ENCODE measurements at places on chromosomes 7 and 10.

- DNase-seq: no peak
These were observed 75.9 kb upstream of the PTPRZ1 start for GRCh38 chr7:121796936-121797656.

DNA sequence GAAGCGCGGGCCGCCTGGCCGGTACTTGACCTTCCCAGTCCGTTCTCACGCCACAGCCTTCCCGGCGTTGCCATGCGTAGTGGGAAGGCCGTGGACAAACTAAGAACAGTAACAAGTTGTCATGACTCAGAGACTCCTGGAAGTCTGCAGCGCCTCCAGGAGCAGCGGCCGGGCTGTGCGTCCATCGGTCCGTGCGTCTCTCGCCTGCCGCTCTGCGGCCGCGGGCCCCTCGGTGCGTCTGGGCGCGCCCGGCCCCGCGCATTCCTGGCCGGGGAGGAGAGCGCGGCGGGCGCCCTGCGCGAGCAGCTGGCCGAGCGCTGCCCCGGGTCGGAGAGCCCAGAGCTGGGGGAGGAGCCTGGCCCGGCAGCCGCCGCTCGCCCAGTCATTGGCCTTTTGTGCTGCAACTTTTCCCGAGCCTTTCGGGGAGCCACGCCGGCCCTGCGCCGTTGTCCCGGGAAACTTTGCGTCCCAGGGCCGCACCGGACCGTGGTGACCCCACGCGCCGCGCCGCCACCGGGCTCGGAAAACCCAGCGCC is 123.7 kb downstream of the TACC2 start:
- no peak for DNase-seq

DNA sequence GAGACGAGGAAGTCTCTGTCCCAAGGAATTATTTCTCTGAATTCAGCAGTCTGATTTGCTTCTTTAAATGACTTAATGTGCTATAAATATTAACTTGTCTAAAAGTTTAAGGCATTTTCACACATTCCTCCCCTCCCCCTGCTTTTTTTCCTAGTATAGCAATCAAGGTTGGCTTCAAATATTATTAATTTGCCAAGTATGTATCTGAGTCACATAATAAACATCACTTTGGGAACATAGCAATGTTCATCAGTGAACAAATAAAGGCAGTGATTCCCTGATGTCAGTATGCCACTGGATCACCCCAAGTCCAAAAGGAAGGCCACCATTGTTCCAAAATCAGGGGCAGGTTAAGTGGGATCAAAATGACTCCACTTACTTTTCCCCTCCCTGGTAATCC is 40.5 kb downstream of the PDE6C start:
- no peak for DNase-seq

DNA sequence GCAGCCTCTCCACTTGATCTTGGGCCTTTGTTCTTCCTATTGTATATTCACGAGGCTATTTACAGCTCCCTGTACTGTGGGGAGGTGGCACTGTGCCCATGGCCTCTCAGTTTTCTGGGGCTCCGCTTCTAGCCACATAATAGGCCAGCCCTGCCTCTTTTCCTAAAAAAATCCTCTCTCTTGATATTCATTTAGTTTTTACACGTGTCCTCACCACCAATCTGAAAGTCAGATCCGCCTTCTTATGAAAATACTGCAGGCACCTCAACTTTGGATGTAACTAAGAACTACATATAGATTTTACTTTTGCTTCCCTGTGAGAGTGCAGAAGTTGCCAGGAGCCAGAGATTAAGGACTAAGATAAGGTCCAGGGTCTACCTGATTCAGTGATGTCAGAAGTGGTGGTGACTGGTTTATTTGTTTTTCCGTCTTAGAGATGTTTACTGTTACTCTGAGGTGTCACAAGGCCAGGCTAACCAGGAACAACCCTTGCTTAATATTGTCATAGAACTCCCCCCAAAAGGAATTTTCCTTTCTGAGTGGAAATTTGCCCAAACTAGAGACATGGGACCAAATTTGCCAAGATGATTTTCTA is 7.8 kb downstream of the BAMBI start:
- no peak for DNase-seq

GRCh38 chr10:122662231-122662630 is 37.4 kb downstream of the C10orf120 start:
- no peak for DNase-seq

DNA sequence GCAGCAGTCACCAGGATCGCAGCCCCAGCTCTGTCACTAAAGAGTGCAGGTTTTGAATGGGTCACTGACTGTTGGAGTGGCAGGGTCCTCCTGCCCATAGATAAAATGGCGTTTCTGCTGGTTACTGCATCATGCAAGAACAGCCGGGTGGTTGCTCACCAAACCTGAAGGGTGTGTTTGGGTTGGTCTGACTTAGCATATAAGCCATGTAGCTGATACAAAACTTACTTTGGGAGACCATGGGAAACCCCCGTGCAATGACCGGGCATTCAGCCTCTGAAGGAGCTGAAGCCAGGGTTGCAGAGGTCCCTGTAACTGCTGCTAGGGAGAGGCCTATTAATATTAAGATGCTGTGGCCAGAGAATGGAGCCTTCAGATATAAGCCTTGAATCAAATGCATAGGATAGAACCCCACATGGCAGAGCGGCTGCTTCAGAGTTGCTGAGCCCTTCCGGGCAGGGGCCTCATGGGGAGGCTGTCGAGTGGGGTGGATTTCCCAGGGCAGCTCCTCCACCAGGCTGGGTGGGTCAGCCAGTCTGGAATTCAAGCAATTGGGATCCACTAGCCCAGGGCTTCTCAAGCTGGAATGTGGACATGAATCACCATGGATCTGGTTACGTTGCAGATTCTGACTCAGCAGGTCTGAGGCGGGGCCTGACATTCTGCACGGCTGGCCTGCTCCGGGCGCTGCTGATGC is 70.9 kb upstream of the CTBP2 start:
- no peak for DNase-seq

DNA sequence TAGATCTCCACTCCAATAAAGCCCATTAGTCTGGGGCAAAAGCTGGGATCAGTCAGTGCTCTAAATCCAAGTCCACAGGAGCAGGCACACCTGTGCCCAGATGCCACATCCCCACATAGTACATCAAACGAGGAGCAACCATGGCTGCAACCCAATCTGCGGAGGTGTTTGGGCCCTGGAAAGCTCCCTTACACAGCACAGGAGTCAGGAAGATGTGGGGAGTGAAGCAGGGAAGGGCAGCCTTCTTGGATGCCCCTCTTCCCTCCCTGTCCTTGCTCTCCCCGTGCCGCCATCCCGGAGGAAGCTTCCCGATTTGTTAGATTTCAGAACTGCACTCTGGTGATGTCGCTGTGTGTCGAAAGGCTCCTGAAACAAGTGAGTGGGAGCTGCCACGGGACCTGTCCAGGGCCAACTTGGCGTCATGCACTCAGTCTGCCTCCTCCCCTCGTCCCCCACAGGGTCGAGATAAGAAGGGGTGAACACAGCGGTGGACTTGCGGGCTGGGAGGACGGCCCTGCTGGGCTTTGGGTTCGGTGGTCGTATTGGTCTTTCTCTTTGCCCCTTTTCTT is 230.6 kb upstream of the GRB10 start:
- DNase-seq: no peak

- DNase-seq: no peak
These were observed 6.7 kb upstream of the JAKMIP3 start for GRCh38 chr10:132058793-132059759.

GRCh38 chr7:139125657-139126056 is 16.1 kb upstream of the ZC3HAV1 start:
- DNase-seq: no peak

- DNase-seq: peak; percentile 19
These were observed 1.5 kb downstream of the IRF5 start for GRCh38 chr7:128939075-128939860.

DNA sequence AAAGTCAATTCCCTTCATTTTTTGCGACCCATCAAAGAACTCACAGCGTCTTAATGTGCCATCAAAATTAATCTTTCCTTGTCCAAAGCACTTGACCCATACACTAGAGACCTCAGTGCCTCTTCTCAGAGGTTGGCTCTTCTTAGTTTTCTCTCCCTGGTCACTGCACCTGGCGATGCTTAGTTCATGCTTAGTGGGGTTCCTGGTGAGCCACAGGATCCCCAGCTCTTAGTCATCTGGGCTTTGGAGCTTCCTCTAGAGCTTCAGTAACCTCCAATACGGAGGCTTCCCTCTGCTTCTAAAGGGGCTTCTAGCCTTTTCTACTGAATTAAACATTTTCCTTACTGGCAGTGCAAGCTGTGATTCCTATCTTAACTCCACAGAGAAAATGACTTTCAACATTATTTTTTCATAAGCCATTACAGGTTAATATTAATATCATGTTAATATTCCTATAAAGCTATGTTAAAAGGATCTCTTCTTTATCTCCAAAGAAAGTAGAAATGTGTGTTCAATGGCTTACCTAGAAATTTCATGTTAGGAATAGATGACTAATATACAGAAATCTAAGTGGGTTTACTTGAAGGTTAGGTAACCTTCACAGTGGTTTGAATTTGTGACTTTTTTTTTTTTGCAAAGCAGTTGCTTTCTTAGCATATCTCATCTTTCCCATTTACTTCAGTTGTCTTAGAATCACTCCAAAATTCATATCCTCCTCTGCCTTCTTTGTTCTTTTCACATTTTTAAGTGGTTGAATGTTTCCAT is 295.2 kb downstream of the CAMK1D start:
- no peak for DNase-seq

- no peak for DNase-seq
These were observed 42.2 kb upstream of the BHLHA15 start for GRCh38 chr7:98168904-98169621.

- DNase-seq: no peak
These were observed 92.7 kb upstream of the RET start for GRCh38 chr10:42984035-42984610.

DNA sequence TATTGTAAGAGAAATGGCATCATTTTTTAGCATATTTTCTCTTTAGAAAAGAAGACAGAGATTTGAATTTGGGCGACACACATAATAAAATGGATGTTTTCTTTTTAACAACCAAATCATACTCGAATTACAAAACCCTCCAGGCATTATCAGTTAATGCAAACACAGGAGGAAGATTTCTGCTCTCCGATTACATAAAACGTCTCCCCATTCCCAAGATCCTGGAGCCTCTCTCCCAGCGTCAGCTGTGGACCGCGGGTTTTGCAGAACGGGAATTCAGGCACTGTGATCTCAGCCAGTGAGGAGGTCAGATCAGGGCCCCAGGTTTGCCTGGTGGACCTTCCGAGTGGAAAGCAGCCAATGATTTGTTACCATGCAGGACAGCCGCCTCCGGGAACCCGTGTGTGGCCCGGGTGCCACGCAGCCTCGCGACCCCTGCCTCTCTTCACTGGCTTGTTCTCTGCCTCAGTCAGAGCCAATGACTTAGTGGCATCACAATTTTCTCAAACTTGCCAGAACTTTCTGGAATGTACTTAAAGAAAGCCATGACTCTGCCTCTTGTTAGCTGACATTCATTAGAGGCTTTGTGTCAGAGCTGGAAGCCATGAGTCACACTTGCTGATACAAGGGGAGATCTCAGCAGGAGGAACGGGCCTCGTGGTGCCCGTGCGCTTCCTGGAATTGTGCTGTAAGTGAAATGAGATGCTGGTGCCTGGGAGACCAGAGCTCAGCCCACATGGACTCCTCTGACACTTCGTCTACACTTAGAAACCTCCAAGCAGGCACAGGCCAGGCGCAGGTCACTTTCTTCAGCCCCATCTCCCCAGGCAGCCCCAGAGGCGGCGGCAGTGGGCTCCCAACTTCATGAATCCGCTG is 246.1 kb downstream of the KLF6 start:
- no peak for DNase-seq

GRCh38 chr7:116859323-116859722 is 3.1 kb upstream of the CAPZA2 start:
- peak; percentile 24 for DNase-seq

DNA sequence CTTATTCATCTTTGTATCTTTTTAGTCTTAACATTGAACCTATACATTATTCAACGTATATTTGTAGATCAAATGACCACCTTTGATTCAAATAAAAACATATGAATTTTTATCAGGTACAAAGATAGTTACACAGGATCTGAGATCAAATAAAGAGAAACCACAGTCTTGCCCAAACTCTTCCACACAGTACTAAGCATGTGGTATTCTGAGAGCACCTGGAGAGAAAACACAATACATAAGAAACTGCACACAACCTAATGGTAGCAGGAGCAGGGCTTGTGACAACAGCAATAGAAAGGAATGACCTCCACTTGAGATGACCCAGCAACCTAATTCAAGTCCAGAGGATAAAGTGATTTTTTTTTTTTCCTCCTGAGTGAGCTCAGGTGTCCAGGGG is 6.5 kb upstream of the WASL start:
- DNase-seq: no peak

DNA sequence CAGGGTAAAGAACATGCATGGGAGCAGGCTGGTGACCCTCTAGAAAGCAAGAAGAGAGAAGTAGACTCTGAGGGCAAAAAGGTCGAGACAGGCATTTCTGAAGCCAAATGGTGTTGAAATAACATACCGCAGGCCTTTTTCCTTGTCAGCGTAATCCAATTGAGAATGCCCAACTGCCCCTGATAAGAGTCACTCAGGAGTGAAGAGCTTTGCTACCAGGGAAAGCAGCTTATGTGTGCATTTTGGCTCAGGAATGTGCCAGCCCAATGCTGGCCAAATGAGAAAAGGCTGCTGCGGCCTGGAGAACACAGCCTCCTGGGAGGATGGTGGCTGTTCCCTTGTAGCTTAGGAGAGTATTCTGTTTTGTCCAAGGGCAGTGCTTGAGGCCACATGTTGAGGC is 61.4 kb upstream of the NFKB2 start:
- no peak for DNase-seq

Measured in CD4-positive, alpha-beta T cell treated with Interleukin-2 at 100 ng/mL for 4 hours (primary cell).